CD4-positive, alpha-beta T cell (primary cell): ENCODE measurements at places on chromosomes 2 and 18. TPM values are rescaled to one million over a fixed set of nuclear protein-coding genes. Genes with fewer than 3 reads are reported as not detected.

CCDC74A gene
- 0.50 TPM for total RNA-seq

CNOT9 gene
- total RNA-seq: 66.8 TPM

OBSL1 gene
- total RNA-seq: 0.49 TPM

GRCh38 chr2:69780921-69781320 is 39.0 kb downstream of the ANXA4 start:
- DNase-seq: no peak
- no peak overlapping the region for H3K27ac ChIP-seq
- no peak overlapping the region for H3K4me3 ChIP-seq

- no peaks in the 10 kb centered on the region for H3K36me3 ChIP-seq
- no peak overlapping the region for H3K27ac ChIP-seq
- no peaks in the 10 kb centered on the region for H3K4me1 ChIP-seq
Measured at GRCh38 chr2:48428449-48428848, 101.5 kb upstream of the STON1 start.

DNA sequence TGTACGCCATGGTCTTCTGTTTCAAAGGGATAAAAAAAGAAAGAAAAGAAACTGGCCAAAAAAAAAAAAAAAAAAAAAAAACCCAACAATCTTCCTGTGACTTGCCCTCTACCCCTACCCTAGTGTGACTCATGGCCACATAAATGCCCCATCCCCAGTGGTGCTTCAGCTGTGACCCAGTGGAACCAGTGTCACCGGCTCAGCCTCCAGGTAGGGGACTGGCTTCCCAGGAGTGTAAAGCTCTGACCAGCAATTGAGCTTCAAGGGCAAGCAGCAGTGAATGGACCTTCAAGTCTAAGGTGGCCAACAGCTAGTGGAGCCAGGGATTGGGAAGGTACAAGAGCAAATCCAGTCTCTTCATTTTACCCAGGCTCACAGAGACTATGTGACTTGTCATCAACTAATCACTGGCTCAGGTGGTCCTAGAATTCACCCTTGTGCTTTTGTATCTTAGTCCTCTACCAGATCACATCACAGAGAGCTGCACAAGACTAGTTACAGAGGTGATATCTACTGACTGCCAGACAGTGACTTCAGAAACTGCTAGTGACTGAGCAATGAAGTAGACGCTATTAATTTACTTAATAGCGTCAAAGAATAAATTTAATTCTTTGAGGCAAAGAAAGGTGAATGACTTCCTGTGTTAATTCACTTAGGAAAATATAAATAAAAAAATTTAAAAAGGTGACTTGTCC is 1.3 kb upstream of the TGFBRAP1 start:
- no peaks in the 10 kb centered on the region for H3K27me3 ChIP-seq
- peak; percentile 24 for DNase-seq
- peaks cover 4% of the 10 kb centered on the region for H3K36me3 ChIP-seq
- no peak overlapping the region for H3K27ac ChIP-seq

GRCh38 chr2:237765875-237766274 is 32.7 kb upstream of the RBM44 start:
- H3K27me3 ChIP-seq: no peaks in the 10 kb centered on the region
- no peak for DNase-seq
- no peak overlapping the region for H3K4me3 ChIP-seq
- H3K27ac ChIP-seq: no peak overlapping the region
